ENCODE measurements at places on chromosomes 2 and 18. TPM values are rescaled to one million over a fixed set of nuclear protein-coding genes. Genes with fewer than 3 reads are reported as not detected.

DNA sequence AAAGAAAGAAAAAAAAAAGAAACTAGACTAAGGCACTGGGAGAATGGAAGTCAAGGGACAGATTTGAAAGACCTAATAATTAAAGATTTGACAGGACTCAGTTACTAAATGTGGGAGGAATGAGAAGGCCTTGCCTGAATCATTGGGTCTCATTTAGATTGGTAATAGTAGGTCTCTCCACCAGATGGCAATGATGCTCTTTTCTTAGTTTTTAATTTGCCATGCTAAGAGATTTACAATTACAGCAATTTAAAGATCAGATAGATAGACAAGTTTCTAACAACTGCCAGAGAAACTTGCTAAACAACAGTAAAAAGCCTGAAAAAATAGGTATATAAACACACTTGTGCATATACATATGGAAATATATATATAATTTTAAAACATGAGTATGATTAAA, 153.0 kb downstream of the TMEM247 start:
- no peak for DNase-seq

DNA sequence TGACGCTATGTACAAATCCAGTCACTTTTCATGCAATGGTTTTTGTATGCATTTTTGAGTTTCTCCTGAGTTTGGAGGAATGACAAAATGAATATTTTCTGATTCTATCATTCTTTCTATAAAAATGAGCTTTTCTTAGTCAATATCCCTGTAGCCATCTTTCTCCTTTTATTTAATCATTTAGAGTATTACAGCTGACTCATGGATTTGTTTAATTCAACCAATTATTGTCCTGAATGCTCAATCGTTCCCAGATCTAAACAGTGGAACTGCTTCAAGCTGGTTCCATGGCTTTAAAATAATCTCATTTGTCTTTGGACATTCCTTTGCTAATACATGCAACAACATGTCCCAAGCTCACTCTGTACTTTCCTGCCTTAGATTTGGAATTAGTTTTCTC, 368.8 kb downstream of the ADCYAP1 start:
- no peak for DNase-seq

- no peak for DNase-seq
Observed at GRCh38 chr18:10299643-10300042, 154.8 kb upstream of the APCDD1 start.

- no peak for DNase-seq
Observed at GRCh38 chr18:3037423-3037915, 24.5 kb upstream of the LPIN2 start.

DNA sequence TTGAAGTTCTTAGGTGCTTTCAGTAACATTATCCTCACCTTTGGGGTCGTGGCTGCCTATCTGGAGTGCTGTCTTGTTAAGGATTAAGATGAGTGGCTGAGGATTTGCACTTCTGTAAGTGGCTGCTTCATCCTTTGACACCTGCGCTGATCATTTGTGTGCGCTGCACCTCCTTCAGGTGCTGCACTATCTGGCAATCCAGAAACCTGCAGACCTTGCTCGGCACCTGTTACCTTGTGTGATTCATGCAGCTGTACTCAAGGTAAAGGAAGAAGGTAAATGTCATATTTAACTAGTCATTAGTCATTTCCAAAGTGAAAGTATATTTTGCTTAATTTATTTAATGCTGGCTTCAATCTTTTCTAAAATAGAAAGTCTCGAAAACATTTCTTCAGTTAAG, 110.3 kb downstream of the RAB3GAP1 start:
- no peak for DNase-seq

GRCh38 chr2:241014764-241015163, 16.3 kb downstream of the SNED1 start:
- no peak for DNase-seq

DNA sequence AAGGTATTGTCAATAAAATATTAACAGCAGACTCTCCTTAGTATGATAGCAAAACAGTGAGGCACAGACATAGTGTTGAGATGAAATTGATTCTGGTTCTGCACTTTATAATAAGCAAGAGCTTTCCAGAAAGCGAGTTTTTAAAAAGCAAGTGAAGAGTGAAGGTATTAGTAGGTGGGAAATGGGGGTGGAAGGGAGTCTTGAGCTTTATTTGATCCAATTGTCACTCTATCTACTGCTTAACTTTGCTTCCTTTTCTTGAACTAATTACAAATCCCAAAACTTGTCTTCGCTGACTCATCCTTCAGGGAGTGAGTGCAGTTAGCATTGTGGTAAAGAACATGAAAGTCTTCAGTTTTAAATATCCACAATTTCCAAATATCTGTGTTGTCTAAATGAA, 120.6 kb upstream of the BOD1L2 start:
- no peak for DNase-seq

The C2orf15 gene
- not detected for total RNA-seq

DNA sequence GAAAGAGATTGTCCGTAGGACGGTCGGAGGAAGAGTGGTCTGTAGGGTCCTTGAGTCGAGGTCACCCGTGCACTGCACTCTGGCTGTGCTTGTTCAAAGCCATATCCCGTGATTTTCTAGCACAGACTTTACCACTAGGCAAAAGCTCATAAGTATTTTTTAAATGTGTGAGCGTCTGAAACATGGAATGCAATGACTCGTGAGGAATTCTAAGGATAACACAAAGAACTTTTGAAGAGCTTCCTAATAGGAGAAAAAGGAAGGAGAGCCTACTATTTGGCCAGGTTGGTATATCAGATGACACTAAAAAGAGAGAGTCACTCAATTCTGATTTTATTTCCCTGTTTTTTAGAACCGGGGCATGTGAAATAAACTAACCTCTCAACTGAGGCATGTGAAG, 68.3 kb downstream of the CD28 start:
- DNase-seq = no peak

- no peak for DNase-seq
Observed at GRCh38 chr2:179911569-179911968, 50.2 kb upstream of the ZNF385B start.

GRCh38 chr2:121387591-121388325, 102.8 kb upstream of the TFCP2L1 start:
- DNase-seq = no peak

- no peak for DNase-seq
Observed at GRCh38 chr18:24103320-24104021, 35.4 kb upstream of the CABYR start.
